AML-193 (cell line): ENCODE measurements at places on chromosomes 3 and 15.

DNA sequence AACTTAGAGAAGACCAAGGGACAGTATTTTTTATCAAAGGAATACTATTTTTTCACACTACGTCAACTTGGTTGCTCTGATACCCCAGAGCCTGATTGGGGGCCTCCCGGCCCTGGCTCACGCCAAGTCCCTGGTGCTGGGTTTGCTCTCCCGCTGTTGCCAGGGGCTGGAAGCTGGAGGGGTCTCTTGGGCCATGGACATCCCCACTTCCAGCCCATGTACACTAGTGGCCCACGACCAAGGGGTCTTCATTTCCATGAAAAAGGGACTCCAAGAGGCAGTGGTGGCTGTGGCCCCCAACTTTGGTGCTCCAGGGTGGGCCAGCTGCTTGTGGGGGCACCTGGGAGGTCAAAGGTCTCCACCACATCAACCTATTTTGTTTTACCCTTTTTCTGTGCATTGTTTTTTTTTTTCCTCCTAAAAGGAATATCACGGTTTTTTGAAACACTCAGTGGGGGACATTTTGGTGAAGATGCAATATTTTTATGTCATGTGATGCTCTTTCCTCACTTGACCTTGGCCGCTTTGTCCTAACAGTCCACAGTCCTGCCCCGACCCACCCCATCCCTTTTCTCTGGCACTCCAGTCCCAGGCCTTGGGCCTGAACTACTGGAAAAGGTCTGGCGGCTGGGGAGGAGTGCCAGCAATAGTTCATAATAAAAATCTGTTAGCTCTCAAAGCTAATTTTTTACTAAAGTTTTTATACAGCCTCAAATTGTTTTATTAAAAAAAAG, 20.3 kb upstream of the BSN start:
- DNase-seq, result no peak

DNA sequence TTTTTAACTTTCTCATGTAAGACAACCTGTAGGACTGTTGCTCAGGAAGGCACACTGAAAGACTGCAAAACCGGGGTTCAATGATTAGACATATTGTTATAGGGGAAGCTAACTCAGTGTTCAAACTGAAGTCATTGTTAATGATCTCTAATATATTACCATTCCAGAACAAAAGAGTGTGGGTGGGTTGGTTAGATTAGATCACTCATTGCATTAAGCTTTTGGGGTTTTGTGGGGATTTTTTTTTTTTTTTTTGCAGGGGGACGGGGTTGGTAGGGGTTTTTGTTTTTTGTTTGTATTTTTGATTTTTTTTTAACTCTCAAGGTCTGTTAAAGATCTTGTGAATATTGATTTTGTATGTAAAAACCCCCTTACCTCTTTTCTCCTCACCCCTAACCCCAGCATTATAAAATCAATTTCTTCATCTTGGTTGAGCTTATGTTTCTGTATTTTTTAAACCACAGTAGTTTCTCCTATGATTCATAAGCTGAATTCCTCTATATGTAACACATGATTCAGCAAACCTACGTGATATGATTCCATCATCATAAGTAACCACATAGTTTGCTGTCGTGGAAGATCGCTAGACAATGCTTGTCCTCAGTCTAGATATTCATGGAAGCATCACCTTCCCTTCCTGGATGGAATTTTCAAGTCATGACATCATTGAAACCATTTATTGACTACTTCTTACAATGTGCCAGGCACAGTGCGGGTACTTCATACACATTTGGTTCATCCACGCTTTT, 544.1 kb upstream of the MDFIC2 start:
- no peak for DNase-seq

GRCh38 chr3:159486580-159486979, 502.1 kb upstream of the IL12A start:
- DNase-seq, result no peak

DNA sequence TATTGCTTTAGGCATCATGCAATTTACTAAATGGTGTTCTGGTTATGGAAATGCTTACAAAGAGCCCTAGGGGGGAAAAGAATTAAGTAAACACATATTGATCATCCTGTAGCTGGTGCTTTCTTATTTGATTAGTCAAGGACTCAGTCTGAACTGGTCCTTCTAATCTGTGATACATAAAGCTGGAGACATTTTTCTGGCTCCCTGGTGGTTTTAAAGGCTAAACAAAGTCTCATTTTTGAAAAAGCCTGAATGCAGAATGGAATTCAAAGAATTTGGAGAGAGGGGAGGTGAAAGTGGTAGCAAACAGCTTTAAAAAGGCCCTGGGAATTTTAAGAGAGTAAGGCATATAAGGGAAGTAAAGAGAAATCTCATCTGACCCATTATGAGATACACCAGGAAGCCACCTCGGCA, 149.7 kb downstream of the RBMS3 start:
- no peak for DNase-seq
